M059J (cell line): ENCODE measurements at places on chromosomes 13 and 19.

GRCh38 chr13:21322988-21323387, 136.1 kb downstream of the ZDHHC20 start:
- DNase-seq: no peak

- DNase-seq: peak; percentile 20
These were observed 21.8 kb downstream of the SAMD4B start for GRCh38 chr19:39363901-39364457.

DNA sequence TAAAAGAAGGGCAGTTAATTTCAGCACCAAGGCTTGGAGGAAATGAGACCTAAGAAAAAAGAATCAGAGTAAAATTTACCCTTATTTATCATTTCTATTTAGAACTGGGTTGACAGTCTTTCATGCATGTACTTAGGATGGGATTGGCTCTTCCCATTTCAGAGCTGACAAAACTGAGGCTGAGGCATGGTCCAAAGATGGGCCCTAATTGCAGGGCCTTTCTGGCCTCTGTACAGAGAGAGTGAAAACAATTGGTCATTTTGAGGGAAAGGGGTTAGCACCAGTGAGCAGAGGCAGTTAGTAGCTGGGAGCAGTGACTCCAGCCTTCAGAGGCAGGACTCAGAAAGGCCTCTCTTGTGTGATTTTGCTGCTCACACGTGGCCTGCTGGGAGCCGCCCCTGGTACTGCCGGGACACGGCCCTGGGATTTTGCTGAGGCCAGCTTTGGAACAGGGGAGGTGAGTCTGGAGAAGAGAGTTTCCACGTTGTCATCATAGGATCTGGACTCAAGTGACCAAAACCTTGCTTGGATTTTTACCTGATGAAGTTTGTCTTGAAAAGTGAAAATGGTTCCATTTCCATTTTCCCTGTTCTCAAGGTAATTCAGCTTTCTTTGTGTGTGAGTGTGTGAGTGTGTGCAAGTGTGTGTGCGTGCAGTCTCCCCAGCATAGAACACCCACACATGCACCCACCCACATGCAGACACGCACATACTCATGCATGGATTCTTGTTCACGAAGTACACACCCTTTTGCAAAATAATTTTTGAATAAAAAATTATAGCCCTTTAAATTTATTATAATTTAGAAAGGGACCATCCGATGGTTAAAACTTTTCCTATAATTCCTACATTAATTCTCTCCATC, at the start of gene ZNF536:
ZNF536 (plus strand) TSS at position 425 of the 865 bp plus-strand sequence. CDS start 71,179 bp downstream, outside the sequence.
- no peak for DNase-seq

- no peak for DNase-seq
These were observed 1194.0 kb downstream of the PCDH9 start for GRCh38 chr13:66036024-66036614.

DNA sequence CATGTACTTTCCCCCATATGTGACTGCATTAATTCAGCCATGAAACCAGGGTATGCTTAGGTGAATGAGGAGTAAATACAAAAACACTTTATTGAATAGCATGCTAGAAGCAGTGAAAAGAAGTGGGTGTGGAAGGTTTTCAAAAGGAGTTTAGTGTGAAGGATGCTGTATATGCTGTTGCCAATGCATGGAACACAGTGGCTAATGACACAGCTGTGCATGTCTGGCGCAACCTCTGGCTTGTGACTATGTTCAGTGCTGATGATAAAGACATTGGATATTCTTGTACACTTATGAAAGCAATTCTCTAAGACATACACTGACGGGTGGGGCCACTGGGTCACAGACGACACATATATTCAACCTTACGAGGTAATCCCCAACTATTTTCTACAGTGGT, 55.2 kb downstream of the SOX21 start:
- no peak for DNase-seq

DNA sequence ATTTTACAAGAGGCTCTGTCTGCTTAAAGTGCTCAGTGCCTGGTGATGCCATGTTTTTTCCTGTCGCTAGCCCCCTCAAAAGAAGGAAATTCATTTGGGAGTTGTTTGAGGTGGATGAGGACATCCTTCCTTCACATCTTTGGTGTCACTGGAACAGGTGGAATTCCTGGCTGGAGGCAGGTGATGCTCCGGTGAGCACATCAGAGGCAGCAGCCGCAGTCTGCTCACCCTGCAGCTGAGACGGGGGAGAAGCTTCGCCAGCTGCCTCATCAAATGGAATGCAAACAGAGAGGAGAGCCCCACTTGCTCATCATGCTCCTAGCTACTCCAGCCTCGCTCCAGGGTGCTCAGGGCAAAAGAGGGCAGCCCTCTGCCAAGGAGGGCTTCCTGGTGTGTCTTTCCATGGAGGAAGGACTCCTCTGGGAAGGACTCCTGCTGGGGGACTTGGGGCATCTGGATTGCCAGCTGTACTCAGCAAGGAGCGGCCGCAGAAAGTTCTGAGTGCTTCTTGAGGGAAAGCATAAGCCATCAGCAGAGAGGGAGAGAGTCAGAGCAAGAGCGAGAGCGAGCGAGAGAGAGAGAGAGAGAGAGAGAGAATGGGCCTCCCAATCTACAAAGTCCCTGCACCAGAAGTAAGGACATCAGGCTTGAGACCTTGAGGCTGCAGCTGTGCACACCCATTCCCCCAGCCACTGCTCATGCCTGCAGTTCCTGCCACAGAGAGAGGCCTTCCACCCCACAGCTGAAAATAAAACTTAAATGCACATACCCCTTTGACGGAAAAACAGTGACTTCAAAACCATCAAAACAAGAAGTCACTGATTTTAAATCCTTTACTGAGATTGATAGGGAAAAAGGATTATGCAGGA, 74.3 kb upstream of the UBL3 start:
- peak; percentile 81 for DNase-seq

GRCh38 chr19:21482863-21483276, 22.5 kb upstream of the ZNF429 start:
- DNase-seq: no peak

GRCh38 chr13:77316430-77316829, 10.5 kb downstream of the MYCBP2 start:
- no peak for DNase-seq

GRCh38 chr13:66098931-66099628, 1131.1 kb downstream of the PCDH9 start:
- DNase-seq: no peak

DNA sequence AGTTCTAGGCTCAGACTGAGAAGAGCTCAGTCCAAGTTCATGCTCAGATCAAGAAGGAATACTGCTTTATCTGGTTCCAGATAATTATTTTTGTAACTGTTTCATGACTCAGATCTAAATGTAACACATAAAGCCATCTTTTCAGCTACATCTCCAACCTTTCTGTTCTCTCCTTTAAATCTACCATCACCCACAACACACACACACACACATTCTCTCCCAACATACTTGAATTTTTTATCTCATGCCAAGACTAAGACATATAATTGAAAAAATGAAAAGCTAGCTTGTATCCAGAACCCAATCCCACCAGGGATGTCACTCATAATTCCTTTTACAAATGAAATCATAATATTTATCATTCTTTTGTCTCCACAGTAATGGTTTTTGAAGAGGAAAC, 7.6 kb downstream of the KATNAL1 start:
- DNase-seq: peak; percentile 26

- no peak for DNase-seq
These were observed 14.7 kb downstream of the UBAC2 start for GRCh38 chr13:99215184-99215830.

DNA sequence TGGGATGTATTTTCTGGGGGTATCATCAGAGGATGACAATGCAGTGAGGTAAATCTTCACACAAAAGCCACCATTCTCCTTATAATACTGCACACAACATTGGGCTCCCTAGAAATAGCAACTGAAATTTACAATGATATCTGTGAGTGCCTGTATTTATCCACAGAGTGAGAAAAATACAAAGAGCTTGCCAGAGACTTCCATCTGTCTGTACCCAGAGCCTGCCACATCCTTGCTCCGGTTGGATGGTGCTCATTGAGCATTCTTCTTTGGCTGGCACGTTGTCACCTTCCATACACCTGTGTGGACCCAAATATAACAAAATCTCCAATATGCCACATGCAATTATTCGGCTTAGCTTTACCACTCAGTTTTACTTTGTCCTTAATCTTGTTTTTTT, 189.5 kb upstream of the UFM1 start:
- no peak for DNase-seq

- peak; percentile 64 for DNase-seq
These were observed 14.1 kb downstream of the SHANK1 start for GRCh38 chr19:50705422-50706019.

GRCh38 chr13:28067491-28067890, 32.9 kb downstream of the FLT3 start:
- DNase-seq: no peak

DNA sequence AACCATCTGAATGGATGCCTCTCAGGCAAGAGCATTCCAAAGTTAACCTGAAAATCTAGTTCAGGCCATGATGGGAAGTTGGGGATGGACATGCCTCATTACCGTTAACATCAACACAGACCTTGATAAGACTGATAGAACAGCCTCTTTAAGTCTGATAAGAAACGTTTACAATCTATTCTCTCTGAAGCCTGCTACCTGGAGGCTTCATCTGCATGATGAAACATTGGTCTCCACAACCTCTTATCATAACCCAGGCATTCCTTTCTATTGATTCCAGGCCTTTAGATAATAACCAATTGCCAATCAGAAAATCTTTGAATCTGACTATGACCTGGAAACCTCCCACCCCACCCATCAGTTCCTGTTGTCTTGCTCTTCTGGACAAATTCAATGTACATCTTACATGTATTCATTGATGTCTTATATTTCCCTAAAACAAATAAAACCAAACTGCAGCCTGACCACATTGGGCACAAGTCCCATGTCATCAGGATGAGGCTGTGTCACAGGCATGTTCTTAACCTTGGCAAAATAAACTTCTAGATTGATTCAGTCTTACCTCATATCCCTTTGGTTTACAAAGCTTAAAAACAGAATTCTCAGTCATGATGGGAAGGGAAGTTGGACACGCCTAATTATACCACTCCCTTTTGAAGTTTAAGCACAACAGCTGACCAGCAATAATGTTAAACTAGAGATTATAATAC, 843.8 kb upstream of the SPRY2 start:
- DNase-seq: no peak

DNA sequence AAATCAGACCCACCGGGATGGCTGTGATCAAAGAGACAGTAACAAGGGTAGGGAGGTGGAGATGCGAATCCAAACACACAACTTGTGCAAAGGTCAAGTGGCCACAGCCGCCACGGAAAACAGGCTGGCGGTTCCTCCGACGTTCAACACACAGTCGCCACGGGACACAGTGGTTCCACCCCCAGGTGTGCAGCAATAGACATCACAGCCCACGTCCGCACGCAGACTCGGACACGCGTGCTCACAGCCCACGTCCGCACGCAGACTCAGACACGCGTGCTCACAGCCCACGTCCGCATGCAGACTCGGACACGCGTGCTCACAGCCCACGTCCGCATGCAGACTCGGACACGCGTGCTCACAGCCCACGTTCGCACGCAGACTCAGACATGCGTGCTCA, 70.1 kb downstream of the RASA3 start:
- no peak for DNase-seq

GRCh38 chr19:35986664-35987570, 8.1 kb upstream of the SDHAF1 start:
- peak; percentile 15 for DNase-seq

- DNase-seq: no peak
These were observed 4.9 kb downstream of the UBL3 start for GRCh38 chr13:29845440-29846056.

GRCh38 chr13:111948281-111948680, 118.7 kb upstream of the SOX1 start:
- DNase-seq: no peak

DNA sequence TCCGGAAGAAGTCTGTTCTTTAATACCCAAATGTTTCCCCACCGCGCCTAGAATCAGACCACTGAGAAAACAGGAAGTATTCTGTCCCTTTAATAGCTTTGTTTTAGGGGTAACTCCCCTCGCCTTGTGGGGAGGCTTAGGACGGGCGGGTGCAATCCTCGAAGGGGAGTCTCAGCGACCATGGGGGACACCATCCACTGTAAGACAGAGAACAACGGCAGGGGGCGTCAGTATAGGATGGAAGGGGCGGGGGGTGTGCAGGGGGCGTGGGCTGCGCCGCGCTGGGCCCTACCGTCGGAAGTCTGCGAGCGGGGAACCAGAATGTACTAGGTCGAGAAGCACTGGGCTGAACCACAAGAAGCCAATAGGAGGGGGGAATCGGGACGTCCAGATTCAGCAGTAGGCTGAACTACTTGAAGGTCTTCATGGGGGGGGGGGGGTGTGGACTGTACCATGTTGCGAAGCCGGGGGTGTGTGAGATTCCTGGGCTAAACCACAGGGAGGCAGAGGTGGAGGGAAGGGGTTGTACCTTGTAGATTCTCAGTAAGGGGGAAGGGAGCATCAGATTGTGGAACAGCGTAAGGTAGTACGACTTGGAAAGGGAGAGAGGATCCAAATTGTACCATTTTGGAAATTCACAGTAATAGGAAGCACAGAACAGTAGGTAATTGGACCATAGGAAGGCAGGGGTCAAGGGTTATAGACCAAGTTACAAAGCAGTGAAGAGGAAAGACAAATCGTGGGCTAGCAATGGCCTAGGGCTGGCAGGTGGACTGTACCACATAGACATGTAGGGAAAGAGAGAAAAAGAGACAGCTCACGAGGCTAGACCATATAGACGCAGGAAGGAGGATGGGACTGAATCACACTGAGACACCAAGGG, 1.0 kb upstream of the DBP start:
- DNase-seq: peak; percentile 89

- peak; percentile 93 for DNase-seq
These were observed 51.1 kb downstream of the TNFRSF19 start for GRCh38 chr13:23621316-23621645.

DNA sequence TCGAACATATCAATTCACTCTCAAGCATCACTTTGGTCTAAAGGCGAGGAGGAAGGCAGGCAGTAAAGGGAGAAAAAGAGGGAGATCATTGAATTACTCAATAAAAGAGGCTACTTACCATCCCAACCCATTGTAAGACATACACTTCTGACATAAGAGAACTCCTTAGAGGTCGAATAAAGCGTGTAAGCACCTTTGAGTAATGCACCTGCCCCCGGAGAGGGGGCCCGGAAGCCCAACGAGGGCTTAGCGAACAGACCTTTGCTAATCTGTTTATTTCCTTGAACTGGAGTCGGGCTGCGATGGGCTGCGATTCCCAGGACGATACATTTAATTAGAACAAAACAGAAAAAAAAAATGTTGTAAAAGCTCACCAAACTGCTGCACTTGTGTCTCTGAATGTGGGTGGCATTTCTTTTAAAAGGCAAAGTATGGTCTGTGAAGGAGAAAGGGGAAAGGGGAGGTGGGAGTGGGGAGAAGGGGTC, 3.0 kb downstream of the ZC3H4 start:
- DNase-seq: no peak

GRCh38 chr13:50810998-50811397, 32.5 kb downstream of the DLEU7 start:
- no peak for DNase-seq

- no peak for DNase-seq
These were observed 5.4 kb upstream of the CBY2 start for GRCh38 chr13:45696610-45697226.

- DNase-seq: no peak
These were observed 146.9 kb downstream of the DCLK1 start for GRCh38 chr13:35984287-35984686.

- DNase-seq: peak; percentile 80
These were observed at the start of gene CRTC1 for GRCh38 chr19:18683109-18683957. Gene CRTC1 (plus strand): TSS chr19:18683680. CDS start chr19:18683703, 23 bp downstream.

- no peak for DNase-seq
These were observed 49.3 kb upstream of the EEF1AKMT1 start for GRCh38 chr13:20823071-20823470.

- peak; percentile 56 for DNase-seq
These were observed 350.9 kb downstream of the SPRY2 start for GRCh38 chr13:79990048-79990447.

GRCh38 chr19:11138601-11139300, 16.8 kb downstream of the SPC24 start:
- DNase-seq: peak; percentile 95
